AG08395 (cell line): ENCODE measurements at places on chromosomes 5 and 9.

GRCh38 chr5:816176-816575 lies 31.6 kb upstream of the ZDHHC11B start:
- no peak for DNase-seq

DNA sequence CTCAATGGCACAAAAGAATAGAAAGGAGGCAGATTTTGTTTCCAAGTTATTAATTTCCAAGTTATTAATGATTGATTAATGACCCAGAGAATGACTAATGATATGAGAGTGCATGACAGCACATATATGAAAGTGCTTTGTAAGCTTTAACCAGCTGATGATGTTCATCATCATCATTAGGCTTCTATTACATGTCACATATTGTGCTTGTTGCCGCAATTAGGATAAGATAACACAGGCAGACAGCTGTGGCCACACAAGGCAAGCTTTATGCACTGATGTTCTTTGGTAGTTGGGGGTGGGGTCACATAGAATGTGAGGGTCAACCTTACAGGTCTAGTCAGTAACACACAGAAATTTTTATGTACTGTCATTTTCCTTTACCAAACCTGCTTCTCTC lies 219.7 kb downstream of the TRPM3 start:
- DNase-seq, result no peak

DNA sequence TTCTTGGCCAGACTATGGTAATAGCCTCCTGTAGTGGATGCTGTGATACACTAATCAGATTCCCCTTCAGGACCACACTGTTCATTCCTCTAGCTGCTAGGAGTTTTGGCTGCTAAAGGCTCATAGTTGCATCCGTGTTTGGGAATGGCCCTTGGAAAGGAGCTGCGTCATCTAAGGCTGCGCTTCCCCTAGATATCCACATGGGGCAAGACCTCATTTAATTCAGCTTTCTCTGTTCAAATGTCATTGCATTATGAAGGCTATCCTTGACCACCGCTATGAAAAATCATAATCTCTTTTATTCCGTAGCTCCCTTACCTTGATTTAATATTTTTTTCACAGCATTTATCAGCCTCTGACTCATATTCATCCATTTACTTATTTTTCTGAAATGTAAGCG lies 258.3 kb upstream of the NR4A3 start:
- DNase-seq, result no peak

DNA sequence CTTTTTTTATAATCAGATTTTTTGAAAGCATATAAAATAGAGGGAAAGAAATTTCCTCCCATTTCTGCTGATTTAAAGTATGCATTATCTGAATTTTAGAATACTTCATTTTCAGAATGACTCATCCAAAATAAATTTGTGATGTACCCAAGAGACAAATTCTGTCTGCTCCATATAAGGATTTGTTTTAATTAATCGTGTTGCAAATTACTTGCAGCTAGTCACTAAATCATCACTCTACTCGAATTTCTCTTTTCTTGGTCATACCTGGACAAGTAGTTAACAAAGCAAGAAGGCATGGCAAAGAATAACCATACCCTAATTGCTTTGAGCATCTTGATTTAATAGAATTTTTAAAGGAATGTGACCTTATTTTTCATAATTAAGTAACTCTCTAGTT lies 284.1 kb upstream of the GRAMD2B start:
- DNase-seq, result no peak

GRCh38 chr5:119397518-119398380 lies 41.9 kb downstream of the TNFAIP8 start:
- DNase-seq, result peak; percentile 53

DNA sequence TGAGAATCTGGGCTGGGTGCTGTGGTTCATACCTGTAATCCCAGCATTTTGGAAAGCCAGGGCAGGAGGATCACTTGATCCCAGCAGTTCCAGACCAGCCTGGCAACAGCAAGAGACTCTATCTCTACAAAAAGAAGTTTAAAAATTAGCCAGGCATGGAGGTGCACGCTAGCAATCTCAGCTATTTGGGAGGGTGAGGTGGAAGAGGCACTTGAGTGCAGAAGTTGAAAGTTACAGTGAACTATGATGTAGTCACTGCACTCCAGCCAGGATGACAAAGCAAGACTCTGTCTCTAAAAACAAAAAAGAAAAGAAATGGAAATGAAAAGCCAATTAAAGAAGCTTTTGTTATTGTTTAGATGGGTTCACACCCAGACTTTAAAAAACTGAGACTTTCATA lies 131.6 kb upstream of the RASA1 start:
- no peak for DNase-seq

DNA sequence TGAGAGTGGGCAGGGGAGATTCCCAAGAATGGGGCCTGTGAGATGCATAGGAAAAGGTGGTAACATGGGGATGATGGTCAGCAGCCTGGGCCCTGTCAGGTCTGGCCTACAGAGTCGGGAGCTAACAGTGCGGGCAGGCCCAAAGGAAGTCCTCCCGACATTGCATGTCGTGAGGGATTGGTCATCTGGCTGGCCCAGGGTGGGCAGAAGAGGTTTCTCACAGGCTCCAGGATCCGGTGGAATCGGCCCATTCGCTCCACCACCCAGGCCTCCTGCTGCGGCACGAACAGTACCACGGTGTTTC lies 514 bp downstream of the STOML2 start:
- DNase-seq, result peak; percentile 23

DNA sequence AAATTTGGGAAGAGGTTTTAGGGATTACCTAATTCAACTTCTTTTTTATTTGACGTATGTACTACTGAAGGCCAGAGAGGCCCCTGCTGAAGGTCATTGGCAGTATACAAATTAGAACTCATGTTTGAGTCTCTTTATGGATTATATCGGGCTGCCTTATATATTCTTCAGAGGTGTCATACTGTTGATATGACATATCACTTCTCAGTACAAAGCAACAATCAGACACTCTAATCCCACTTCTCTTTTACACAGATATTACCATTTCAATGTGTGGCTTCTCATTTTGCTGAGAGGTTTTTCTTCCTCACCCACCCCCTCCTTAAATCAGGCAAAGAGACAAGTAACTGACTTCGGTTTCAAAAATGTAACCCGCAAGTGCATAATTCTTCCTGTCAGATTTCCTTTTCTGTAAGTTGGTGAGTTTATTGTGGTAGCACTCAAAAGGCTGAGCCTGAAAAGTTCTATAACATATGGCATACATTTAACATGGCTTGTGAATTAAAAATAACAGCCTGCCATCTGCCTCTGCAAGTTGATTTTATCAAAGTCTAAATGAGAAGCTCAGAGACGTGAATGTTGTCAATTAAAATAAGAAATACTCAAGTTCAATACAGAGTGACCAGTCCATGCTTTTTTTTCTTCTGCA lies 163.6 kb upstream of the RORB start:
- DNase-seq, result no peak

DNA sequence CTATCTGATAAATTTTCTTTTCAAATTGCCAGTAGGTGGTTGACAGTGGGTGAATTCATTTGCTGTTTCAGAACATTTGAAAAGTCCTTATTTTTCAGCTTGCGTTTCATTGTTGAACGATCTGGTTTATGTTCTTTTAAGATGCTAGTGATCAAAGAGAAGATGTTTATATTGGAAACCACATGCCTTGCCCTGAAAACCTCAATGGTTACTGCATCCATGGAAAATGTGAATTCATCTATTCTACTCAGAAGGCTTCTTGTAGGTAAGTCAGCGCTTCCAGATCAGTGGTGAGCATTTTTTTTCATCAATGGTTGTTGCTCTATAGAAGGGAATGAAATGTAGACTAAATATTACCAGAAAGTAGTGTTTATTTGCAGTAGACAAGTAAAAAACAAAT lies 16.6 kb upstream of the CAVIN4 start:
- DNase-seq, result no peak

DNA sequence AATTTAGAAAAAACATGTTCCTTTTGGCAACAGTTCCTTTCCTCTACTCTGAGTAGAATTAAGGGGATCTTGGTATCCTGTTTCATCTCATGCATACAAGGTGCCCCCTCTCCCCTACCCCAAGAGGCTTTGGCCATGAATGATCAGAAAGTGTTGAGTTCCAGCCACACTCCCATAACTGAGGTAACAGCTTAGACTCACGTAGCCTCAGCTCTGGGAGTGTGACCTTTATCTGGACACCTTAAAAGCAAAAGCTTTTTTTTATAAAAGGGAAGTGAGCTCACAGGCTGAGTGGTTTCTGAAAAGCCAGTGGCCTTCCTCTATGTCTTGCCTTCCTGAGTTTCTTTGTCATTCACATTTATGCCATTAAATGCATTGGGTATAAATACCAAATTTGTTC lies 900 bp upstream of the HAVCR2 start:
- no peak for DNase-seq

- no peak for DNase-seq
Measured at GRCh38 chr9:131826053-131826452, 86.2 kb upstream of the RAPGEF1 start.

GRCh38 chr5:8644377-8644776 lies 775.4 kb downstream of the MTRR start:
- no peak for DNase-seq

DNA sequence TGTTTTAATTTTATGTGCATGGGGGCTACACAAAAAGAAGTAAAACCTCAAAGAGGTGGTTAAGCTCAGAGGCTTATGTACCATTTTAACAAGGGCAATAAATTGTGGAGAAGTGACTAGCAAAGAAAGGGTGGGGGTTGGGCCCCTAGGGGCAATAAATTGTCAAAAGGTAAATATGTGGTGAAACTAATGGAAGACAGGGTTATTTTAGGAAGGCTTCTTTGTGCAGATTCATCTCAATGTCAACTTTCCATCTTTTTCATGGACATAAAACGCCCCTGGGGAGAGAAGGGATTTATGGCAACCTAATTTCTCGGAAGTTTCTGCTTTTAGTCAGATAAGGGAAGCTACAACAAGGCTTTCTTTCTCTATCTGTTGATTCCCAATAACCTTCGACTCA lies 42.5 kb upstream of the GOLM1 start:
- no peak for DNase-seq

DNA sequence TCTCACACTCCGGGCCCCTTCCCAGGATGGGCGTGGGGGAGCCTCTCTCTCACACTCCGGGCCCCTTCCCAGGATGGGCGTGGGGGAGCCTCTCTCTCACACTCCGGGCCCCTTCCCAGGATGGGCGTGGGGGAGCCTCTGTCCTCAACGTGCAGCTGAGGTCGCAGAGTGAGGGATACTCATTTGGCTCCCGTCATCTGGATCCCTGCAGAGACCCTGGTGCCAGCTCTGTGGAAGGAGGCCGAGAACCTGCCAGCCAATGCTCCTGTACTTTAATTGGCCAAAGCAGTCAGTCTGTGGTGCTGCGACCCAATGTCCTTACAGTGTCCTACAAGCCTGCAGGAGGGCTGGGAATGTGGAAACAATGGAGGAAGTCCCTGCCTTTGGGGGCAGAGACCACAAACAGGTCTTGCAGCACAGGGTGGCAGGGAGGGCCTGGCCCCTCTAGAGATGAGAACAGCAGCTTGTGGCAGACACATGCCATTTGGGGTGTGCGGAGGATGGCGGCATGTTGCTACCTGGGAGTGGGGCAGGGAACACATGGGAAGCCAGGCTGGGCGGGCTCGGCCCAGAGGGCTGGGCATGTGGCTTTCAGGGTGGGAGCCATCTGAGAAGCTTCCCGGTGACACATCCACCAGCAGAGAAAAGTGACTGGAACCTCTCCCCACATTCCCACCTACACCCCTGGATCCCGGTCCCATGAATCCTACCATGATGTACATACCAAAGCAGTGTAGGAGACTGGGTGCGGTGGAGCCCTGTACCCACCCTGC lies 13.6 kb upstream of the MRNIP start:
- DNase-seq, result no peak

DNA sequence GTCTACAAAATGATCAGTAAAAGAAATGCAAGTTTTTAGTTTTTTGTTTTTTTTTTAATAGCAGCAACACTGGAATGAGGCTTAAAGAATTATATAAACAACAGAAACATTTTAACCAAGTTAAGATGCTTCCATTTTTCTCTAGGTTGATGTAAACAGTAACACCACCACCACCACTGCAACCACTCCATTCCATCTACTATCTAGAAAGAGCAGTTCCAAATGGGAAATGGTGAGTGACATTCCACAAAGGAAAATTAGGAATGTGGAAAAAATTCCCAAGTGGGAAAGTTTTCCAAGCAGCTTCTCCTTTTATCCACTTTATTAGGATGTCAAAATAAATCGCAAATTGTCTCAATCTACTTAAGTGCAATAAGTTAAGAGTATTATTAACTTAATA lies 32.6 kb downstream of the SLC38A9 start:
- no peak for DNase-seq

- no peak for DNase-seq
Measured at GRCh38 chr5:170333161-170333910, 35.8 kb upstream of the LCP2 start.

DNA sequence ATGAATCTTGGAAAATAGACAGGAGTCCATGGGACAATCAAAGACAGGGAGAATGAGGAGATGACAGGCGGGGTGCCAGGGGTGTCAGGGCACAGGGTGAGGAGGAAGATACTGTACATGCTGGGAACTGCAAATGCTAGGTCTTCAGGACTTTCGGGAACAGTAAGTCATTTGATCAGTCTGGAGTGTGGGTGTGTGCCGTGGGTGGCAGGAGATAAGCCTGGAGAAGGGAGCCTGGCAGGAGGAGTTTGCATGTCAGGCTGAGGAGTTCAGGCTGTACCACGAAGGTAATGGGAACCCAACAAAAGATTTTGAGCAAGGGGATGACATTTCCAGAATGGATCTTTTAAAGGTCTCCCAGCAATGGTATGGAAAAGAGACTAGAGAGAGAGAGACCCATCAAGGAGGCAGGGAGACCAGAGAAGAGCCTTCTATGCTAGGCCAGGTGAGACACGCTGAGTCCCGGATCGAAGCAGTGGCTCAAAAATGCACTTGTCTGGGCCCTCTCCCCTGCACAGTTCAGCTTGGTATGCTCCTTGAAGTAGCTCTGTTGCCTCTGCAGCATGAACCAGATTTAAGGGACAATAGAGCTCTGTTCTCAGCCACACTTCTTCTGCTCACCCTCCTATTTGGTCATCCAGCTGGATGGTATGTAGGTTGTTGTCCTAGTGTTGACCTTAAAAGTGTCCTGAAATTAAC lies 77.0 kb upstream of the FER start:
- DNase-seq, result no peak

GRCh38 chr5:105695941-105696340 lies 1974.8 kb downstream of the EFNA5 start:
- no peak for DNase-seq

GRCh38 chr5:62717301-62717933 lies 138.8 kb downstream of the LRRC70 start:
- DNase-seq, result no peak

GRCh38 chr5:102411-103043 lies 10.6 kb downstream of the PLEKHG4B start:
- DNase-seq, result no peak

DNA sequence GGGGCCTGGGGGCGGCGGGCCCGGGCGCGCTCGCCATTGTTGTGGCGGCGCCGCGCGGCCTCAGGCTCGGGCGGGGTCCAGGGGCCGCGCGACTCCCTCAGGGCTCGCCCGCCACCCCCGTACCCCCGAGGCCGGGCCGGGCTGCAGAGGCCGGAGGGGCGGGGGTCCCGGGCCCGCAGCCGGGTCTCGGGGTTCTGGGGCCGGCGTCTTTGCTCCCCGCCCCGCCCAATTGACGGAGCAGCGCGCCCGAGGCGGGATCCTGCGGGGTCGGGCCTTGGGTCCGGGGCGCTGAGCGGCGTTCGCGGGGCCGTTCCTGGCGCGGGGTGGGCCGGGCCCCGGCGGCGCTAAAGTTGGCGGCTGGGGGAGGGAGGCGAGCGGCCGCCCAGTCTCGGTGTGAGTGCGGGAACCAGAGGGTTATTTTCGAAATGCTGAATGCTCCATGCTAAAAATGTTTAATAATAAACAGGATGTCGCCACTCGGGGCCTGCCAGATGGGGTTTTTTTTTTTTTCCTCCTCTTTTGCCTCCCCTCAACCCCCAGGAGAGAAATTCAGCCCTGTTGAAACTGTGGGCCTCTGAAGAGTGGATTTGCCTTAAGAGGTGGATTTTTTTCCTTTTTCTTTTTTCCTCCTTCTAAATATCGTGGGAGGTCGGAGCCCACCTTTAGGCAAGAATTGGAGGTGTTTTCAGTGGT lies 724 bp downstream of the PRRC2B start:
- DNase-seq, result peak; percentile 58
